Right atrium auricular region (tissue), 2 donors: ENCODE measurements at places on chromosomes 1 and 21.

GRCh38 chr21:28550057-28550825 lies 442.4 kb downstream of the LTN1 start:
- no peak for DNase-seq

- no peak for DNase-seq
Observed at GRCh38 chr1:180163041-180163440, 8.4 kb downstream of the QSOX1 start.

- DNase-seq, result no peak
Observed at GRCh38 chr1:152034324-152034653, 2.5 kb downstream of the S100A11 start.

DNA sequence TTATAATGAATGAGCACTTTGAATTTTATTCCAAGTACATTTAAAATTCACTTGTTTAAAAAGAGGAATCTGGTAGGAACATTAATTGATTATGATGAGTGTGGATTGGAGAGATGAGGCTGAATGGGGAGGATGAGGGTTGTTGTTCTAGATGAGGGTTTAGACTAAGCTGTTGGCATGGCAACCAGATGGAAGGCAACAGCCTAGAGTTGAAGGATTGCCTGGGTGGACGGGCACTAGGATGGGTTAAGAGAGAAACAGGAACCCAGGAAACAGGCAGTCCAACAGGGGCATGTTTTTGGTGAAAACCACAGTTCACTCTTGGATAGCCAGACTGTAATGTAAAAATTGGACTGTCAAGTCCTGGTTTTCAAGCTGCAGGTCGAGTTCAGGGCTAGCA lies 125.5 kb downstream of the CHRM3 start:
- no peak for DNase-seq
